RCC 7860 (cell line): ENCODE measurements at places on chromosomes 5 and 9.

GRCh38 chr5:67996596-67996995 lies 219.0 kb upstream of the PIK3R1 start:
- no peak for DNase-seq

DNA sequence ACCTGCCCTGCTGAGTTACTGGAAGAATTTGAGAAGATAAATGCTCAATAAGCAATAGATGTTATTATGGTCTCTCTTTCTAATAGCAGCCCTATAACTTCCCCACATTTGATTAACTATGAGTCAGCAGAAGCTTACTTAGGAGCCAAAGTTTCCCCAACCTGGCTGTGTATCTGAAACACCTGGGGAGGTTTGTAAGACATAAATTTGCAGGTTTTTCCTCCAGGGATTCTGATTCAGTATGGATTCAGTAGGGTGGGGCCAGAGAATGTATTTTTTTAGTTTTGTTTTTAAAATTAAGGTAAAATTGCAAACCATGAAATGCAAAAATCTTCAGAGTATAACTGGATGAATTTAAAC lies 44.9 kb upstream of the GNPDA1 start:
- DNase-seq, result no peak

- no peak for DNase-seq
Observed at GRCh38 chr5:171644536-171644935, 141.1 kb upstream of the SMIM23 start.

DNA sequence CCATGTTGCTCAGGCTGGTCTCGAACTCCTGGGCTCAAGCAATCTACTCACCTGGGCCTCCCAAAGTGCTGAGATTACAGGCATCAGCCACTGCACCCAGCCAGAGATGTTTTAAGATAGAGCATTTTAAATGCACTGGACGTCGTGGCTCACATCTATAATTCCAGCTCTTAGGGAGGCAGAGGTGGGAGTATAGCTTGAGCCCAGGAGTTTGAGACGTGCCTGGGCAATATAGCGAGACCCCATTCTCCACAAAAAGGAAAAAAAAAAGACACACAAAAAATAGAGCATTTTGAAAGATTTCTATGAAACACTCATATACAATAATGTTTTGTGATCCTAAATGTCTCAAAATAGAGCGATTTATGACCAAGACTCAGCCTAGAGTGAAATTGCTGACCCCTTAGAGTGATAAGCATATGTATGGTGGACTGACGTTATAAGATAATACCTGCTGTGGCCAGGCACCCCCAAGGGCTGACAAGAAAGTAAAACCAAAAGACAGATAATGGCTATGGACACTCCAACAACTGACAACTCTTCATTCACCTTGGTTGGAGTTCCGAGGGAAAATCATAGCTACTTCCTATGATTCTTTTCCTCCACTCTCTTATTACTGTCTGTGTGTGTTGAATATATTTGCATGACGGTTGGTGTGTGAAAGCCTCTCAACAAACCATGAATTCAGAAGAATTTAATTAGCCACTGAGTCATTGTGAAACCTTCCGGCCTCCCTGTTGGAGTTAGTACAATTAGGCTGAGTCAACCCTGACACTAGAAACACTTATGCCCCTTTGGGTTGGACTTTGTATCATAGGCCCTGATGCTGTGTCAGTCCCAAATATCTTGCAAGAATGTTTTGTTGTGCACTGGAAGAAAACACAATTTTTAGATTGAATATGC lies 526.5 kb upstream of the NUDT12 start:
- DNase-seq, result no peak

DNA sequence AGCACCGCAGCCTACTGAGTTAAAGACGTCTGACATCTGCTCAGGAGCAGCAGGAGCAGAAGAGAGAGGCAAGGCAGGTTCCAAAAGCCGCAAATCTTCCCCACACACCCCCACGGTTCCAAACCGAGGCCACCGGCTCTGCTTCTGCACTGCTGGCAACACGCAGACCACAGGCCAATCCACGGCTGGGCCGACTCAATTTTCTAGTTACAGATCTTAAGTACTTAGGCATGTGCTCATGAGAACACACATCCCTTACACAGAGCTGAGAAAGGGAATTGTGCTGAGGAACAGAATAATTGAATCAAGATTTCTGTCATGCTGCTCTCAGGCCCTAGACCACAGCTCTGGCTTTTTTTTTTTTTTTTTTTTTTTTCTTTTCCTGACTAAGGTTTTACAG lies 32.6 kb downstream of the PAX5 start:
- no peak for DNase-seq

DNA sequence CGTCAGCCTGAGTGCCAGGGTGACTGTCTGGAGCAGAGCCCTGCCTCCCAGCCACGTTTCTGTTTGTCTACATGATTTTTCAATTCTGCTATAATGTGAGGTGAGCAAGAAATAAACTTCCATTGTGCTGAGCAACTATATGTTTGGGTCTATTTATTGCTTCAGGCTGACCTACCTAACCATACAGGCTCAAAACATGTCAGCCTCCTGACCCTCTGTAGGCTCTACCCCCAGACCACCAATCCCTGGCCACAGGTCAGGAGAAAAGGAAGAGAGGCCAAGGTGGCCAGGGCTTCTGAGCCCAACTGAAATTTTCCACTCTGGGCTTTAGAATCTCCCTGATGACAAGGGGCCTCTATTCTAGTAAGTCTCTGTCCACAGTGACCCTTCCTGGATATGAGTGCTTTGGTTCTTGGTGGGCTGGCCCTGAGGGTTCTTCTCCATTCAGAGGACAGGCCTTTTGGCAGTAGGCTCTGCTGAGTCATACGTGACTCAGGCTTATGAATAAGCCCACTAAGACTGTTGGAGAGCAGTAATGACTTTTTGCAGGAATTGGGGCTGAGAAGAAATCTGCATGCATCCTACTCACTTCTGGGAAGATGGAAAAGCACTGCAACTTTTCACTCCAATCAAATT lies 117.2 kb upstream of the TBCA start:
- peak; percentile 83 for DNase-seq

GRCh38 chr9:121885345-121885901 lies 207.7 kb downstream of the TTLL11 start:
- peak; percentile 24 for DNase-seq

DNA sequence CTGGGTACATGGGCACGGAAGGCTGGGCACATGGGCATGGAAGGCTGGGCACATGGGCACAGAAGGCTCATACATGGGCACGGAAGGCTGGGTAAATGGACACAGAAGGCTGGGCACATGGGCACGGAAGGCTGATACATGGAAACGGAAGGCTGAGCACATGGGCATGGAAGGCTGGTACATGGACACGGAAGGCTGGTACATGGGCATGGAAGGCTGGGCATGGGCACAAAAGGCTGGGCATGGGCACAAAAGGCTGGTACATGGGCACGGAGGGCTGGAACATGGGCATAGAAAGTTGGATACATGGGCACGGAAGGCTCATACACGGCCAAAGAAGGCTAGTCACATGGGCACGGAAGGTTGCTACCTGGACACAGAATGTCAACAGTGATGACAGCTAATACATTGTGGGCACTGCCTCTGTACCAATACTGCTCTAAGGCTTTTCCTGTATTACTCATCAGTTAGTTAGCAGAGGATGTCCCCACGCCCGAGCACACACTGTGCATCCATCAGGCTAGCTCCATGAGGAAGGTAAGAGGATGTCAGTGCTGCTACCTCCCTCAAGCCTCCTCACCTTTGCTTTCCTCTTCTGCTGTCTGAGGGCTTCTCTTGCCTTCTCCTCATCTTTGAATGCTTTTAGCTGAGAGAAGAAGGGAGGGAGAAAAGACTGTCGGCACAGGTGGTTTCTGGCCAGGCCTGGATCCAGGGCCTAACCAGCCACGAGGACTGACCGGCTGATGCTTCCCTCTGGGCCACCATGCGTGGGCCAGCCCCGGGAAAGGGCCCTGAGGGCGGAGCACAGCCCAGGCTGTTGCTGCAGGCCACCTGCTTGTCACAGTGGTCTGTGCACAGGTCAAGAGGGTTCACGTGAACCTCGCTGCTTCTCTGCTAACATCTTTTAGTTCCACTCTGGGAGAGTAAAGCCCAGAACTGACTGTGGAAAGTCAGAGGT lies 14.3 kb downstream of the GPX3 start:
- peak; percentile 64 for DNase-seq

DNA sequence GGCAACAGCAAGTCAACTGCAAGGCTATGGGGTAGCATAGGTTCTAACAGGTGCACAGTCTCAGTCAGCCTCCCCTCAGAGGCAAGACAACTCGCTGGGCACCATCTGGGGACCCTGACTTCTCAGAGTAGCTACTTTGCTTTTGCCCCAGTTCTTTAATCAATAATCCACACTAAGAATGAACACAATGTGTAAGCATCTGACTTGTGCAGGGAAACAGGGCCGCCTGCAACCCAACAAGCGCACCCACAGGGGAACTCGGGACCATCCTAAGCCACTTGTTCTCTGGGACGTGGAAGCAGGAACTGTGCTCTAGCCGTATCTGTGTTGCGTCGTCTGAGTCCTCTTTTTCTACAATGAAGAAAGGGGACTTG lies 1.9 kb downstream of the MOB3B start:
- no peak for DNase-seq

GRCh38 chr5:122586351-122586750 lies 188.5 kb upstream of the SNX2 start:
- DNase-seq, result no peak

GRCh38 chr5:3187771-3188425 lies 407.7 kb upstream of the IRX1 start:
- DNase-seq, result no peak

DNA sequence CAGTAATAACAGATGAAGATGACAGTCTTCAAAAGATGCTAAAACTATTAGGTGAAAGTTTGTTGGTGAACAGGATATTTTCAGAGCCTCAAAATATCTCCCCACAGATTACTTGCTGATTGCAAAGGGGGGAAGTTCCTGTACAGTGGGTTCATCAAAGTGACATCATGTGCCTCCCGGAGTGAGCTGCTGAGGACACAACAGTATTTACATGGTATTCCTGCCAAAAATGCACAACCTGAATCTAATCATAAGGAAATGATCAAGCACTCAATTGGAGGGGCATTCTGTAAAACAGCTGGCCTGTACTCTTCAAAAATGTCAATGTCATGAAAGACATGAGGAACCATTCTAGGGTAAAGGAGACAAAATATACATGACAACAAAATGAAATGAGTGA lies 18.9 kb upstream of the GLIS3 start:
- no peak for DNase-seq

- DNase-seq, result peak; percentile 54
Observed at GRCh38 chr5:130541617-130542221, 623.3 kb downstream of the HINT1 start.

- DNase-seq, result no peak
Observed at GRCh38 chr5:172911628-172911880, 47.7 kb upstream of the RPL26L1 start.

- DNase-seq, result no peak
Observed at GRCh38 chr5:50814556-50814955, 148.1 kb downstream of the PARP8 start.

DNA sequence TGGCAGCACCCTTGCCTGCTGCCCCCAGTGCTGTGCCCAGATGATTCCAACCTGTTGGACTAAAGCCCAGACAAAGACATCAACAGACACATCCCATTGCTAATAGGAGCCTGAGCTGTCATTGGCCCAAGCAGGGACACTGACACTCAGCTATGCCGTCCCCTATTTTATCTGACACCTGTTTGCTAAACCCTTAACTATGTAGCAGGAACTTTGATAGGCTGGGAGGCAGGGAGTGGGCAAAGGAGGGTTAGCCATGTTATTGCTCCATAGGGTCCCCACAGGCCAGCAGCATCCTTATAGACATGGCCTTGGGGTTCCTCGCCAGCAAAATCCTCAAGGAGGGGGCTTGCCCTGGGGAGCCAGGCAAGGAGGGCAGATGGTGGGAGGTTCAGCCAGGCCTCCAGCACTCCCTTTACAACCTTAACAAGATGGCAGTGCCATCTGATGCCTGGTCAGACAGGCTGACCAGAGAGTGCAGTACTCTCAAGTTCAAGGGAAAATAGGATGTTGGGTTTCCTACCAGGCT lies 50.4 kb upstream of the CDKN2AIPNL start:
- no peak for DNase-seq

- no peak for DNase-seq
Observed at GRCh38 chr5:116908537-116908936, 333.9 kb upstream of the SEMA6A start.

DNA sequence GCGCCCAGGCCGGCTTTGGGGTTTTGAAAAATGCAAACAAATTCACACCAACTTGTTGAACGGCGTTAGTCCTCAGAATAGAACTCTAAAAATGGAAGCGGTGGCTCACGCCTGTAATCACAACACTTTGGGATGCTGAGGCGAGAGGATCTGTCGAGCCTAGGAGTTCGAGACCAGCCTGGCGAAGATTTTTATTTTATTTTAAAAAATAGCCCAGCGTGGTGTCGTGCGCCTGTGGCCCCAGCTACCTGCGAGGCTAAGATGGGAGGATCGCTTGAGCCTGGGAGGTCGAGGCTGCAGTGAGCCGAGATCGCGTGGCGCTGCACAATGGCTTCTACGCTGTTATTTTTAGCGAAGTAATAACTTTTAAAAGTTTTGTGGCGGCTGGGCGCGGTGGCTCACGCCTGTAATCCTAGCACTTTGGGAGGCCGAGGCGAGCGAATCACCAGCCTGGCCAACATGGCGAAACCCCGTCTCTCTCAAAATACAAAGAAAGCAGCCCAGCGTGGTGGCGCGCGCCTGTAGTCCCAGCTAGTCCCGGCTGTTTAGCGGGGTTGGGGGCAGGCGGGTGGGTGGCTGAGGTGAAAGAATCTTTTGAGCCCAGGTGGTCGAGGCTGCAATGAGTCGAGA lies 694 bp upstream of the PLIN2 start:
- no peak for DNase-seq

DNA sequence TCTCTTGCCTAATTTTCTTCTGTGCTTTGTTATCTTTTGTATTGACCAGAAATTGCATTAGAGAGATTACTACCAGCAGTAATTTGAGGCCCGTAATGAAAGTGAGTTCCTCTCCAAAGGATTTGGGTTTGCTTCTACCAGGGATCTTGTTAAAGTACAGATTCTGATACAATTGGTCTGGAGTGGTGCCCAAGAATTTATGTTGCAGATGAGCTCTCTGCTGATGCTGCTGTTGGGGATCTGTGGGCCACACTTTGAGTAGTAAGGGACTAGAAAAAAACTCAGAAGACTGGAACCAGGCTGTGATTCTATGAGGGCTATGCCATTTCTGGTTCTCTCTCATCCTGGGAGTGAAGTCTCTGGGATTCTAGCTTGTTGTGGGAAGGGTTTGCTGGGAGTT lies 192.2 kb downstream of the SEC61B start:
- DNase-seq, result no peak

- peak; percentile 9 for DNase-seq
Observed at GRCh38 chr5:142325725-142326479, 1.1 kb upstream of the SPRY4 start.

DNA sequence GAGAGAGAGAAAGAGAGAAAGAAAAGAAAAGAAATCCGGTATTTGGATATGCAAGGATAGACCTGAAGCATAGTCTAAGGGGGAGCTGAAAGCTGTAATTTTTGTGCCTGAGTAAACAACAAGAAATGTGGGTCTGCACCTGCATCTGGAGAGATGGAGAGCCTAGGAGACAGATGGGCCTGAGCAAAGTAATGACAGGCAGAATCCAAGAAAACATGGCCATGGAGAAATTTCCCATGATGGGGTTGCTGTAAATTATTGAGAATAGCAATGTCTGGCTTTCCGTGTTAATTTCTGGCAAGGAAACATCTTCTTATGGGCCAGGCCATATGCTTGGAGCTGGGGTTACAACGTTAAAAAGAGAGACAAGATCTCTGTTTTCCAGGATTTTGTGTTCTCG lies 40.2 kb downstream of the YIPF5 start:
- DNase-seq, result no peak

GRCh38 chr5:131976414-131977211 lies 31.1 kb upstream of the MEIKIN start:
- DNase-seq, result no peak
